Astrocyte of the cerebellum (primary cell): ENCODE measurements at places on chromosomes 6 and 20.

DNA sequence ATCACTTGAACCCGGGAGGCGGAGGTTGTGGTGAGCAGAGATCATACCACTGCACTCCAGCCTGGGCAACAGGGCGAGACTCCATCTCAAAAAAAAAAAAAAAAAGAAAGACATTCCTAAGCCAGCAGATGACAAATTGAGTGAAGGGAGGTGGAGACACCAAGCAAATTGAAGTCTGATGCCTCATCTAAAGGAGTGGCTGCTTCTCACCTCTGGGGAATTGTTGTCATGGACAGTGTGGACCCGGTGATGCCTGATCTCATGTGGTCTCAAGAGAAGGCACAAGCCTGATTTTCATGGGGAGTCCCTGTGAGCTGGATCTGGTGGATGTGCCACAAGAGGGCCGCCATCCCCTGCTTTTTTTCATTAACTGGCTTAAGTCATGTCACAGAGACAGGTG, 272.0 kb downstream of the ZNF217 start:
- DNase-seq: no peak

GRCh38 chr6:131400779-131401496, 172.1 kb upstream of the ARG1 start:
- DNase-seq: no peak

- no peak for DNase-seq
These were observed 232.4 kb downstream of the SAMD5 start for GRCh38 chr6:147740916-147741315.

GRCh38 chr6:138038142-138038870, 68.9 kb downstream of the PERP start:
- DNase-seq: no peak

DNA sequence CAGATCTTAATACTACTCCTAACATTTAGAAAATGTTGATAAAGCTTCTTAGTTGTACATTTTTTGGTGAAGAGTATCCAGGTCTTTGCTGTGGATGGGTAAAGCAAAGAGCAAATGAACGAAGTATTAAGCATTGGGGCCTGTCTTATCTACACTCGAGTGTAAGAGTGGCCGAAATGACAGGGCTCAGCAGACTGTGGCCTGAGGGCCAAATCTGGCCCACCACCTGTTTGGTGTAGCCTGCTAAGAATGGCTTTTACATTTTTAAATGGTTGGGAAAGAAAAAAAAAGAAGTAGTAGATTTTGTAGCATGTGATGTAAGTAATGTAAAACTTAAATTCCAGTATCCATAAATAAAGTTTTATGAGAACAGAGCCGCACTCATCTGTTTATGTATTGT, 19.4 kb upstream of the MAPK13 start:
- DNase-seq: no peak

GRCh38 chr20:1083431-1084080, 34.8 kb upstream of the PSMF1 start:
- DNase-seq: no peak

DNA sequence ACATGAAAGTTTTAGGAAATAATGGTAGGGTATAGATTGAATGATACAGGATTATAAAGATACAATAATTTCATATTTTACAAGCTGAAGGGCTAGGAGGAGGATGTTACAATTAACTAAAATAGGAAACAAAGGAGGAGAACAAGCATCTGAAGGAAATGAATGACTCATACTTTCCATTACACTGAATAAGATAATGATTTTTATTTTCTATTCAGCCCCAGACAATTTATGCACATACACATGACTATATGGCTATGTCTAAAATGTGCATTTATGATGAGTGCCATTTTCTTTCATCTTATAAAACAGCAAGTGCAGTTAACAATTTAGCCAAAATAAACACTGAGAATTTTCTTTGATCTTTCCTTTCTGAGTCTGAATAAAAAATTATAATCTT, 994.6 kb upstream of the ADGRB3 start:
- DNase-seq: no peak

GRCh38 chr6:137197684-137198645, 21.2 kb downstream of the IFNGR1 start:
- DNase-seq: no peak

DNA sequence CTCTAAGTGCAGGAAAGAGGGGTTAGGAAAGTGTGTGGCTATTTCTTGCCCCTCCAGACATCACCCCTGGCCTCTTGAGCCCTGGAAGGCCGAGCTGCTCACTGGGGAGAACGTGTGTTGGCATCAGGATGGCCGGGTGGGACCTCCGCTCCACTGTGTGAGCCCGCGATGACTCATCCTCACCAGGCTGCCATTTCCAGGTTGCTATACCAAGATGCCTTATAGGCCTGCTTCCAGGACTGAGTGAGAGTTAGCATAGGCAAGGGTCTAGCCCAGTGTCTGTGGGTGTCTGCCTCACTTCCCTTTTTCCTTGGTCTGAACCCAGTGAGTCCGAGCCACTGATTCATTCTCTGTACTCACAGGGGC, 105.0 kb downstream of the MRPL14 start:
- DNase-seq: no peak

DNA sequence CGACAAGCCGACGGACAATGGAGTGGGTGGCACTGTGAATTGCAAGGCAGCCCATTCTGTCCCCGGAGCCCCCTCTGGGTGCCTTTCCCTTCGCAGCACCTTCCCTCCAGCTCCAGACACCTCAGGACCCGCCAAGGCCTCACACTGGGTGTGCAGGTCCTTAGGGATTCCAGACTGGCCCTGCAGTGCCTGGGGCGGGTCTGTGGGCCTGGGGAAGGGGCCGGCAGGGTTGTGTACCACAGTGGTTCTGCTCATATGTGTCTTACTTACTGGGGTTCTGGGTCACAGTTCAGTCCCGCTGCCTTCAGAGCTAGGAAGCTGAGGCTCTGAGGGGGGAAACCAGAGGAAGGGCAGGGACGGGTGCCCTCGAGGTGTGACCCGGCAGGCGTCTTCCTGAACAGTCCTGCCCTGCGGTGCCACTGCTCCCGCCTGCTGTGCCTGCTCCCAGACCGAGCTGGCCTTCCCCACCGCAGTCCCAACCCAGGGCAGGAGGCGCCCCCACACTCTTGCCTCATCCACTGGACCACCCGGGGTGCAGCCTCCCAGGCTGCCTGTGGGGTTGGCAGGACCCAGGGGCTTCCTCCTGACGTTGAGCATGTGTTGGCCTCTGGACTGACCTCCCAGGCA, 16.3 kb upstream of the SLCO4A1 start:
- no peak for DNase-seq

DNA sequence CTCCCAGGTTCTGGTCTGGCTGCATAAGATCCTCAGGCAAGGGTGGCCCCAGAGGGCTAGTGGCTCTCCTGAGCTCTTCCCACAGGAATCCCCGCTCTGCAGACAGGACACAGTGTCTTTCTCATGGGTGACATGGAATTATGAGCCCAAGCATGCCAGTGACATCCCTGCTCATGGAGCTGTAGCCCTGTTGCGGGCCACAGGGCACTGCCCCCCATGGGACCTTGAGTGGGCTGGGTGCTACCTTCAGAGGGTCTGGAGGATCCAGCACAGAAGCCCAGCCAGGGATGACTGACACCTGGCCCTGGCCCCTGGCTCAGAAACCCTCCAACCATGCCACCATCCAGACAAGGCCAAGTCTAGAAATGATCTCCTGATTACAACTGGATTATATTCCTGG, 657.5 kb upstream of the DEFB115 start:
- DNase-seq: no peak

GRCh38 chr20:42051921-42052320, 433.7 kb upstream of the CHD6 start:
- no peak for DNase-seq

DNA sequence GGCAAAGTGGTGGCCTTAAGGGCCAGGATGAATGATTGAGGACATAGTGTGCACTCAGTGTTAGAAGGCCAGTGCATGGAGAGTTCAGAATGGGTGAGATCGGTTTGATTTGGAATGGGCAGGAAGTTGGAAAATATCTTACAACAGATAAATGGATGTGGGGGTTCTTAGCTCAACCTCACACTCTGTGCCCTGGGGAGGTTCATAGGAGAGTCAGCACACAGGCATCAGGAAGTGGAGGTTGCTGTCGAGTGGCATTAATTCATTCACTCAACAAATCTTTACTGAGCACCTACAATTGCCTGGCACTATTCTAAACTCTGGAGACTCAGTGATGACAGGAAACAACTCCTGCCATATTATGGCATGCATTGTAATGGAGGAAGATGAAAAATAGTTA, 313.7 kb upstream of the SUPT3H start:
- DNase-seq: no peak

- no peak for DNase-seq
These were observed 106.7 kb upstream of the CENPW start for GRCh38 chr6:126233192-126233591.

GRCh38 chr6:6405997-6406714, 85.7 kb upstream of the F13A1 start:
- no peak for DNase-seq
